ENCODE measurements at places on chromosomes 12 and 14.

DNA sequence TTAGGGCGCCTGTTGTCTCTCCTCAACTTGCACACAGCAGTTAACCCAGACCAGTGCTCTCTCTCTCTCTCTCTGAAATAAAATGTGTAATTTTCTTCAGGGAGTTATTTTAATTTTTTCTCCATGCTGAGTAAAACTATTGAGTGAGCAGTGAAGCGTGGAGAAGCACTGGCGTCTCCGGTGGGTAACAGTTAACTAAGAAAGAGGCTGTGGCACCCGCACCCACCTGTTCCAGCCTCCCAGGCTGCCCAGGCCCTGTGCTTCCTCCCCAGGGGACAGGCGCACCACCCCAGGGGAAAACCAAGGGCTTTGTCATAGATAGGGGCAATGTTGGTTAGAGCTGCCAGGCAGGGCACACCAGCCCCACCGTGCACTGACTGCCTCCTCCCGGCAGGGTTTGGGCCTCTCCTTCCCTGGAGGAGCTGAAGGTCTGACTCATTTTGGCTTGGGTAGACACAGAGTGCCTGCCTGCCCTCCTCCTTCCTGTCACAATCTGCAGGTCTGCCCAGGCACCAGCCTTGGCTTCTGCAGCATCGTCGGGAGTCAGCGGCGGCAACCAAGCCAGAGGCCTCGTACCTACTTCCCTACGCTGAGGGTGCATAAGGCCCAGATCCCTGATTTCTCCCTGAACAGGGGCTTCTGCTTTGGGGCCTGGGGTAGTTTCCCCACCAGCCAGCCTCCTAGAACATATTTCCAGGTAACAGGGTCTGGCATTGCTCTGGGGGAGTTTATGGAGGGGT is 3.9 kb downstream of the HOXC5 start:
- no peak for DNase-seq

DNA sequence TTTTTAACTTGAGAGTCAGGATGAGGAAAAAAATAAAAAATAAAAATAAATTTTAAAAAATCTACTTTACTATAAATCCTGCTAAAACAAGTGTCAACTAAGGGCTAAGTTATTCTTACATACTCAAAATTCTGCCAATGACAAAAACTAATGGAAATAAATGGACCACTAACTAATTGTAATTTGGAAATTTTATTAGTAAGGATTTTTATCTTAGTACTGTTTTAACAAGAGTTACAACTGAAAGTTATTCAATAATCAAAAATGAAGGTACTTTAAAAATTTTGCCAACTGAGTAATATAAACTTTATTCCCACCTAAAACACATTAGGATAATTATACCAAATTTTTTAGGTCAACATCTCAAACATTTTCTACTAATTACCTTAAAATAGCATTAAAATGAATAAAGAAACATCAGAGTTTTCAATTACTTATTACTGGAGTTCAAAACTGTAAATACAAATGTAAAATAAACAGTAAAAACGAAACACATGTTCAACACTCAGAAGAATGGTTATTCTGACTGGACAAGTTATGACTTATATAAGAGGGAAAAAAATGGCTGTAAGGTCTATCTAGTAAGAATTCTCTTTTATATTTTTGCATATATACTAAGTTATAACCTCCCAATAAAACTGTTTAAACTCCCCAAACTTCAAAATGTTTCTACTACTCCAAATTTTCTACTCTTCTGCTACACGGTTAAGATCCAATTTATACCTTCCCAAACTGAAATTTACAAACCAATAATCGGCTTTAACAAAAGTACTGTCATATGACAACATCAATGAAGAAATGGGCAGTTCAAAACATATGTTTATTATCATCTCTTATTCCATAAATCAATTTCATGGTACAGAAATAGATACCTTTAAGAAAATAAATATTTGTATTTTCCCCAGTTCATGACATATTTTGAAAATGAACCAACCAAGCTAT is 2.7 kb downstream of the HECTD1 start:
- DNase-seq = no peak

GRCh38 chr12:50720501-50720900 is 43.4 kb upstream of the ATF1 start:
- no peak for DNase-seq

GRCh38 chr12:127275416-127275815 is 991.6 kb upstream of the TMEM132C start:
- no peak for DNase-seq
